ENCODE measurements at places on chromosomes 13 and 19.

- DNase-seq = no peak
These were observed 748.2 kb upstream of the SLITRK5 start for GRCh38 chr13:86922936-86923335.

- no peak for DNase-seq
These were observed 64.5 kb upstream of the MED4 start for GRCh38 chr13:48159401-48159800.

DNA sequence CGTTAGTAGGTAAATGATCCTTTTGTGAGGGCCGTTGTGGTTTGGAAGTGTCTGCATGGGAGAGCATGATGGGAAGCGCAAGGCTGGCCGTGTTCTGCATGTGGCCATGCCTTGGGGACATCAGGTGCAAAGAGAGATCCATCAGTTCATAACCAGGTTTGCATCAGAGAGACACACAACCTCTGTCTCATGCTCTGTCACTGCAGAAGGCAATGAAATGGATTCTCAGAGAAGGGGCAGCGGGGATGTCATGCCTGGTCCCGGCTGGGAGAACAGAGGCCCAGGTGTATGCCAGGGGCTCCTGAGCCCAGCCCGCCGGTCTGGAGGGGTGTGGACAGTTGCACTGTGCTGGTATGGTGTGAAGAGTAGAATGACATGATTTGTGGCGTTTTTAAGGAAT lies 60.2 kb downstream of the GGACT start:
- no peak for DNase-seq

- DNase-seq = no peak
These were observed 27.8 kb downstream of the ERCC5 start for GRCh38 chr13:102873653-102874052.

- peak; percentile 61 for DNase-seq
These were observed 46.4 kb downstream of the N4BP2L1 start for GRCh38 chr13:32381539-32381938.

GRCh38 chr13:25291691-25292090 lies 4.4 kb upstream of the MTMR6 start:
- DNase-seq = no peak

DNA sequence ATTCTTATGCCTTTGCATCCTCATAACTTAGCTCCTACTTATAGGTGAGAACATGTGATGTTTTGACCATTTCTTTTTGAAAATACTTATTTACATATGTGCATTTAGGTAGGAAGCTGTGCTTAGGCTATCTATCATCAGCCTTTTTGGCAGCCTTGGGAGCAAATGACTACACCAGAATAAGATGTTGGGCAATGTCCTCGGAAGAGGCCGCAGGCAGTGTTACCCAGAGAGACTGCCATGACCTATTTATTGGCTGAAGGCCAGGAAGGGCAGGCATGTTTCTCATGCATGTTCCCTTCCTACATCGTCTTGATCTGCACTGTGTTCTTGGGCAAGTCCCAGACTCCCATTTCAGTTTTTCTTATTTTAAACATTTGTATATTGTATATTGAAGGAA lies 122.3 kb downstream of the B3GLCT start:
- DNase-seq = no peak

GRCh38 chr13:77328819-77329132 lies 1.9 kb upstream of the MYCBP2 start:
- no peak for DNase-seq

GRCh38 chr13:110538632-110539031 lies 22.9 kb downstream of the RAB20 start:
- DNase-seq = no peak

GRCh38 chr13:81927347-81927746 lies 1586.4 kb upstream of the SPRY2 start:
- DNase-seq = no peak

DNA sequence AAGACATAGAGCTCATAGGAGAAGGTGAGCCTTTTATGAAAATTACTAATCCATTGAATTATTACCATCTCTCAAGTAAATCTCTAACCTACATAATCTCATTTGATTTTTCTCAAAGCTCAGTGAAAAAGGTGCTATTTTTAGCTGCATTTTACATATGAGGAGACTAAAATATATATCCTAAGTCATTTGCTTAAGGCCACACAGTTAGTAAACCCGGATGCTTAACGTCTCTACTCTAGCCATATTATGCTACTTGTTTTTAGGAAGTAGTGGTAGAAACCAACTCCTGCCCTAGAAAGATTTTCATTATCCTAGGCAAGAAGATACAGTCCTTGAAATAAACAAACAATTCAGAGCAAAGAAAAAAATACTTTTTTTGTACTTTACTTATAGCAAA lies 108.9 kb downstream of the RBM26 start:
- no peak for DNase-seq

DNA sequence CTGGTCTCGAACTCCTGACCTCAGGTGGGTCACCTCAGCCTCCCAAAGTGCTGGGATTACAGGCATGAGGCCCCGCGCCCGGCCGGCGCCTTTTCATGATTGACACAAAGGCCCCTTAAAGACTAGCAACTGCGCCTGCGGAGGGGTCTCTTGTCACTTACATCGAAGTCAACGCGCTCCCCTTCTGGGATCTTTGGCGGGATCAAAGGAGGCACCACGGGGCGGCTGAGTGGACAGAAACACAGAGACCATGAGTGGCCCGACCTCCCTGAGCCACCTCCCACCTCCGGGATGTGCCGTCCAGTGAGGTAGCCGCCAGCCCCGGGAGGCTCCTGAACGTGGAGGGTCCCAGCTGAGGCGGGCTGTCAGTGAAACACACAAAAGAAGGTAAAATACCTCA lies 7.3 kb downstream of the TNNT1 start:
- DNase-seq = peak; percentile 16

DNA sequence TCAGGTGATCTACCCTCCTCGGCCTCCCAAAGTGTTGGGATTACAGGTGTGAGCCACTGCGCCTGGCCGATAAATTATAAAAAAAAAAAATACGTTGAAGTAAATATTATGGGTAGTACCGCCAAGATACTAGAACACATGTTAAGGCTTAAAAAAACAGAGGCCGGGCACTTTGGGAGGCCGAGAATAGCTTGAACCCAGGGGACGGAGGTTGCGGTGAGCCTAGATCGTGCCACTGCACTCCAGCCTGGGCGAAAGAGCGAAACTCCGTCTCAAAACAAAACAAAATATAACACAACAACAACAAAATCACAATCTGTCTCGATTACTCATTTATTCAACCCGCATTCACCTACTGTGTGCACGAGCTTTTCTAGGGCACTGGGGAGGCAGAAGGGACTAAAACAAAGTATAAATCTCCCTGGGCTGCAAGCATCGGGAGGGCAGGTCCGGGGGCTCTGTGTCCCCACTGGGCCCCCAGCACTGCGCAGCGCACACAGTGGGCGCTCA lies 1.3 kb upstream of the BICRA start:
- no peak for DNase-seq

GRCh38 chr13:97431171-97431764 lies 2.7 kb upstream of the RAP2A start:
- DNase-seq = no peak

DNA sequence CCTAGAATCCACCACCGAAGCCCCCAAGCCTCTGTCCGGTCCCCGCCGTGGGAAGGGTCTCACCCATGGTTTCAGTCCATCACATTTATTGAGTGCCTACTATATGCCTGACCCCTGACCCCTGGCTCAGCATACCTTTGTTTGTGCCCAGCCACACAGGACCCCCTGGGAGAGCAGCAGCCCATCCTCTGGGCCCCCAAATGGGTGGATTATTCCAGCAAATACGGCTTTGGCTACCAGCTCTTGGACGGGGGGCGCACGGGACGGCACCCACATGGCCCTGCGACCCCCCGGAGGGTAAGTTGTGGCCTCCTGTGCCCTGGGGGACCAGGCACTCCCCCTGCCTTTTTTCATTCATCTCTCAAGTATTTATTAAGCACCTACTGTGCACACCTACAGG lies 7.7 kb downstream of the PLK5 start:
- DNase-seq = no peak

- no peak for DNase-seq
These were observed 22.9 kb upstream of the IGSF23 start for GRCh38 chr19:44590245-44591059.

DNA sequence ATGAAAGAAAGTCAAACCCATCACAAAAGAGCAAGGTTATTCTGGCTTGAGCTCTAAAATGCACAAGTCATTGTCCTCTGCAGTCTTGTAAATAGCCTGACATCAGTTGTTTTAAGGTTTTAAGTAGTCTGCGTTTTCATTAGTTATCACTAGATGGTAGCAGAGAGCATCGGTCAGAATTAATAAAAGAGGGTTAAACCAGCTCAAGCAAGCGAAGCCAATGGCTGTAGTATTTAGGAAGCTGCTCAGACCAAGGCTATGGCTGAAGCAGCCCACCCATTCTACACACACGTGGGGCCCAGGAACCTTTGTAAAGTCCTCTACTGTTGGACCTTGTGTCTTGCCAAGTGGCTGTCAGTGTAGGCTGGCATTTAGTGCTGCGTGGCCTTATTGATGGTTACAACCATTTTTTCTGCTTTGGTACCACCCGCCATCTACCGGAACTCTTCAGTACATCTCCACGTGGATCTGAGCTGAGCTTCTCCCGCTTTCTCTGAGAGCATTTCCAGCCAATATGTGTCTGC lies 13.3 kb upstream of the ZNF57 start:
- DNase-seq = peak; percentile 86

GRCh38 chr13:96474181-96474557 lies 384.3 kb downstream of the HS6ST3 start:
- no peak for DNase-seq

- DNase-seq = no peak
These were observed 98.0 kb downstream of the GADD45B start for GRCh38 chr19:2573916-2574315.

DNA sequence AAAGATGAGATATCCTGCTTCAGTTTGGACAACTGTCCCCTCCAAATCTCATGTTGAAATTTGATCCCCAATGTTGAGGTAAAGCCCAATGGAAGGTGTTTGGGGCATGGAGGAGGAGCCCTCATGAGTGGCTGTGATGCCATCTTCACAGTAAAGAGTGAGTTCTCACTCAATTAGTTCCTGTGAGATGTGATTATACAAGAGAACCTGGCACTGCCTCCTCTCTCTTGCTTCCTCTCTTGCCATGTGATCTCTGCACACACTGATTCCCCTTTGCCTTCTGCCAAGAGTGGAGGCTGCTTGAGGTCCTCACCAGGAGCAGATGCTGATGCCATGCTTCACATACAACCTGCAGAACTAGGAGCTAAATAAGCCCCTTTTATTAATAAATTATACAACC lies 86.9 kb downstream of the HSPH1 start:
- DNase-seq = no peak

DNA sequence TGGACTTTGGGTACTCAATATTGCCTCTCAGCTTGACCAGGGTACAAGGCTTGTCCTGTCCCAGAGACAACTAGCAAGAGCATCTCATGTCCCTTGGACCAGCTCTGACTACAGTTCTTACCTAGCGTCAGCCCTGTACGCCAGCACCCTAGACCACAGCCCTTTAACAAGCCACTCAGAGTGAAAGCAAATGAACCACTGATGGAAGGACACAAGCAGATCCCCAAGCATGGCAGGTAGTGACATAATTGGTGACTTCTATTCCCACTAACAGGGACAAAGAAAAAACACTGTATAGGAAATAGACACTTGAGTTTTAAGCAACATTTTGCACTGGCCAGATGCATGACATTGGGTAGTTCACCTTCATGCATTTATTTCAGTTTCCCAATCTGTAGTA lies 8.8 kb upstream of the LRCH1 start:
- no peak for DNase-seq

- DNase-seq = no peak
These were observed 699 bp downstream of the RCBTB2 start for GRCh38 chr13:48532256-48532505.

- DNase-seq = no peak
These were observed 47.5 kb upstream of the LSM14A start for GRCh38 chr19:34124828-34125227.
